ENCODE measurements at places on chromosomes 2 and 18. TPM values are rescaled to one million over a fixed set of nuclear protein-coding genes. Genes with fewer than 3 reads are reported as not detected.

- no peak for DNase-seq
Measured at GRCh38 chr2:84152462-84152861, 306.6 kb downstream of the SUCLG1 start.

DNA sequence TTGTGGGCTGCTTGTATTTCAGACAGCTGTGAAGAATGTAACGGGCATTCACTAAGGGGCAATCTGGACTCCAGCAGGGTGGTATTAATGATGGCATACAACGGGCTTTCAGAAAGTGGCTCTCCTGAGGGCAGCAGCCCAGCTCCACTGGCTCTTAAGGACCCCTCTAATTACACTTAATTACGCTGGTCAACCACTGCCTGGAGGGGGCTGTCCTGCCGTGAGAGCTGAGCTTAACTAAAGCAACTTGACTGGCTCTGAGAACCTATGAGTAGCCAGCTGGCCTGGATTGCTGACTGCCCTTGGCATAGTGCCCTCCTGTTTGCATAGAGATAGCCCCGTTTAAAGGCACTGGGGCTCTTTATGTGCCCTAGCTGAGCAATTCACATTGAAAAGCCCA is 3.8 kb downstream of the LIPG start:
- peak; percentile 46 for DNase-seq

DNA sequence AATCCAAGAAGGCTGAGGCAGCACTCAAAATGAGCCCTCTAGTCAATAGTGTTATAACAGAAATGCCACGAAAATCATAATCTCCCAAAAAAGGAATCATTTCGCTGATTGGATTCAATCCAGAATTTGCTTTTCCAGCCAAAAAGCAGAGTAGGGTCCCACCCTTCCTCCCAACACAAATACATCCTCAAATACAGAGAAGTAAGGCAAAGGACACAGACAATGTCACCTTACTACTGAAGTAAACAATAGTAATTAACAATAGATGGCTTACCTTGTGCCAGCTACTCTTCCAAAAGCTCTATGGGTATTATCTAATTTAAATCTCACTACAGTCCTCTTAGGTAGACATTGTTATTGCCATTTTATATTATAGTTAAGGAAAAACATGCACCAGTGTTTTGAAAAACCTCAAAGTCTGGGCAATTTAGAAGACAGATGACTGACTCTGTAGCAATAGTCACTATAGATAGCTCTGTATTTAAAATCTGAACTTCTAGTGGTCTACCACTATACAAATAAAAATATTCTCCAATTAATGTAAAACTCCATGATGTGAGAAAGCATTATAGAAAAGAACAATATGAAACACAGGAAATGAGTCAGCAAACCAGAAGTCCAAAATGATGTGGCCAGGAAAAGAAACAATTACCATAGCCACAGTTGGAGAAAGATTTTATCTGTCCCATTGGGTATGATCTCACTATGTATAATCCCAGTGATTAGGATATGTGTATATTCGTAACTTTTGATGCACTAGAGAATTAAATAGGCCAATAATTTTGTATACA is 305.0 kb upstream of the ERBB4 start:
- no peak for DNase-seq

DNA sequence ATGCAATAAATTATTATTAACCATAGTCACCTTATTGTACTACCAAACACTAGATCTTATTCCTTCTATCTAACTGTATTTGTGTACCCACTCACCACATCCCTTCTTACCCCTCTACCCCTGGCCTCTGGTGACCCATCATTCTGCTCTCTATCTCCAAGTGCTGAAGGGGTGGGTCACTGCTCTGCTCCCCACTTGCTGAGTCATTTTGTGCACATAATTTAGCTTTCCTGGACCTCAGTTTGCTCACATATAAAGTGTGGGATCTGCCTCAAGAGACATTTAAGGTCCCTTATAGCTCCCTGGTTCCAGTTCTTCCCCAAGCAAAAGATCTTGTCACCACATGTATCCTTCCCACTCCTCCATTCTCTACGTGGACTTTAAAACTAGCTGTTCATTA is 169.4 kb downstream of the ZNF385B start:
- DNase-seq, result no peak

DNA sequence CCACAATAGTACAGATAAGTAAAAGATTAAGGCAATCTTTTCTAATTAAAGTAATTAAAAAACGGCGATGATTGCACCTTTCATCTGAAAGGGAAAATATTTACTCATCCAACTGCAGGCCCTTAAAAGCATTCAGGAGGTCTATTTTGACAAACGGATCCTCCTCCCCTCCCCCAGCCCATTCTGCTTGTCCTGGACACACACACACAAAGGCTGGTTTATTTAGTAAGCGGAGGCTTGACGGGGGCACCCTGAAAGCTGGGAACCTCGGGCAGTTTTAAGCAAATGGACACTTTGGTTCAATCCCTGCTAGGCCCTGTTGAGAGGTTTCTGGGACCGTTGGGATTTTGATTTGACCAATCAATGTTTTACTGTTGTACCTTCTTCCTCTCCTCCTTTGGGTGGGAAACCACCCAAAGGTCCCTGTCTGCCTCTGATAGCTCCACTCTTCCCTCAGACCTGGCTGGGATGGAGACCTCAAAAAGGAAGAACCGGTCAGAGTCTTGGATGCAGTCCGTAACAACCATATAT is 135.8 kb upstream of the HAAO start:
- peak; percentile 49 for DNase-seq

ALPP gene
- not detected for total RNA-seq

DNA sequence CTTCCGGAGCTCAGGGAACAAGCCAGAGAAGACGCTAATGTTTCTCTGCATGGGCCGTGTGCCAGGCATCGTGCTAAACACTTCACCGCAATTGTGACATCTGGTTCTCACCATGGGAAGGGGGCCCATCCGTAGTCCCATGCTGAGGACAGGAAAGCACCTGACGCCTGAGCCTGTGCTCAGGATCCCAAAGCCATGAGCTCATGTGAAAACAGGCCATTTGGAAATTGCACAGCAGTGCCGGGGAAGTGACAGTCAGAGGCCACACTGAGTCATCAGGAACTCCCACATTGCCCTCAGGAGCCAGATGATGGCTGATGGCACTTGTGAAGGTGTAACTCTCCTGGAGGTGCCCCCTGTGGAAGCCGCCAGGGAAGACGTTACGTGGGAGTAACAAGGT is 141.0 kb downstream of the INHBB start:
- DNase-seq, result no peak

DNA sequence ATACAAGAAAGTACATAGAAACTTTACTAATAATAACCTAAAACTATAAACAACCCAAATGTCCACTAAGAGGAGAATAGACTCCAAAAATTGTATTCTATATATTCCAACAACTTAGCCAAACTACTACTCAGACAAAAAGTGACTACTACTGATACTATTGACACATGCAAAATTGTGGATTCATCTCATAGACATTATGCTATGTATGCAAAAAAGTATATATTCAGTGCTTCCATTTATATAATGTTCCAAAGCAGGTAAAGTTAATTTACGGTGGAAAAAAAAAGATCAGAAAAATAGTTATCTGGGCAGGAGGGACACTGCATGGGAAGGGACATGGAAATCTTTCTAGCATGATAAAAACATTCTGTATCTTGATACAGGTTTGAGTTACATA is 62.0 kb upstream of the SRD5A2 start:
- DNase-seq, result no peak

DNA sequence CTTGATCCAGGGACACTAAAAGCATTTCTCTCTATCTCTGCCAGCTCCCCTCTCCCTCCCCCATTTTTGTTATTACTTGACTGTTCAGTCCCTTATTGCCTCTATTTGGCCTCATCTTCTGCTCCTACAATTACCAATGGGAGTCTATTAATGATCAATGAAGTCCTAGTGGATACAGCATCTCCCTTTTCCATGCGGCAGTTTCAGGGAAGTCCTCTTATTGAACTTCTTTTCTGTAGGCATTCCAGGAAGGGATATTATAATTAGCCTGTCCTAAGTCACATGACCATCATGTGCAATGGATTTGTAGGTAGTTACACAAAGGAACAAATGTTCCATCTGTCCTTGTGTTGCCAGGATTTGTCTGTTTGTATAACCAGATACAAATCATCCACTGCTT is 495.1 kb upstream of the CNTNAP5 start:
- no peak for DNase-seq

METTL21A gene
- 11.9 TPM for total RNA-seq

SPOPL gene
- 14.8 TPM for total RNA-seq

DNA sequence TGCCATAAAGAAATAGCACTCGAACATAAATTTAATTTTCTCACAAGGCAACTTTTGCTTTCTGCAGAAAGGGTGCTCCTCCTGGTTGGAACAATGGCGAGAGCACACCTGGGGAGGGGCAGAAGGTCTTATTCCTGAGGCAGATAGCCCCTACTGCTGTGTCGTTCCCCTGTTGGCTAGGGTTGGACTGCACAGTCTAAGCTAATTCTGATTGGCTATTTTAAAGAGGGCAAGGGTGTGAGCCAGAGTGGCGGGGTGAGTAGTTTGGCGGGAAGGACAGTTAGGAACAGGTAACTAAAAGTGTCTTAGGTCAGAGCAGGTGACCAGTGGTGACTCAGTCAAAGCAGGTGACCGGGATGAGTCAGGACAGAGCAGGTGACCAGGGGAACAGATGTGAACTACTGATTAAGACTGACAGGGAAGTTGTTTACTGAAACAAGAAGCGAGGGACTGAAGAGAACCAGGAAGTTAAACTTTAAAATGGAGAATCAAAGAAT is 49.7 kb upstream of the AGAP1 start:
- no peak for DNase-seq

- DNase-seq, result no peak
Measured at GRCh38 chr2:9401646-9402371, 21.5 kb downstream of the ITGB1BP1 start.

ANKRD36 gene
- 9.7 TPM for total RNA-seq

DNA sequence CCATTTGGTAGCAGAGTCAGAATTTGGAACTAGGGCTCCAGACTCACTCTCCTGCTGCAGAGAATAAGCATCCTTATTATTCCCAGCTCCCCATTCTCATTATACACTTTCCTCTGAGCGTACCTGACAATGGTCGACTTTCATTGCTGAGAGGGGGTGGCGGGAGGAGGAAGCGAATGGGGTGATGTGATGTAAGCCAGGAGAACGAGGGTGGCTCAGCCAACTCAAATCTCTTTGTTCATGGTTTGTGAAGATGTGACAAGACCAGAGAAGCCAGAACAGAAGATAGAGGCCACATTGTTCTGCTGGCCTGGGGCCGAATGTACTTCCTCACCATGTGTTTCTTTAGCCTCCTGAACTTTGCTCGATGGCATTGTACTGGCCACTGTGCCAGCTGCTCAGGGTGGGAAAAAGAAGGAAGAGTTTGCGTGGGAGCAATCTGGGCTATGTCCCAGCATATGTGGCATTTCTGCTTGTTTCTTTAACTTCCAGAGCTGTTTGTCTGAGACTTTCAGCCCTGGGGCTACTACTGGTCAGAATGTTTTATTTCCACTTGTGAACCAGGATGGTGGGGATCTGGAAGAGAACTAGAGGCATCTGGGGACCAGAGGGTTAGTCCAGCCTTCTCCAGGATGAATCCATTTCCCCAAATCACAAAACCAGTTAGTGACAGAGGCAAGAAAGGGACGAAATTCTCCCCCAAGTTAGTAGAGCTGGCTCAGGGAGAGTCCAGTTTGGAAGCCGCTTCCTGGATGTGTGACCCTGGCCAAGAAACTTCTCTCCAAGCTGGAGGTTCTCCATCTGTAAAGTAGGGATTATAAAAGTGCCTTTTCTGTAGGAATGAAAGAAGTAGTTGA is 62.6 kb downstream of the MOGAT1 start:
- peak; percentile 46 for DNase-seq

PTPRM gene
- total RNA-seq, result 51.4 TPM

DNA sequence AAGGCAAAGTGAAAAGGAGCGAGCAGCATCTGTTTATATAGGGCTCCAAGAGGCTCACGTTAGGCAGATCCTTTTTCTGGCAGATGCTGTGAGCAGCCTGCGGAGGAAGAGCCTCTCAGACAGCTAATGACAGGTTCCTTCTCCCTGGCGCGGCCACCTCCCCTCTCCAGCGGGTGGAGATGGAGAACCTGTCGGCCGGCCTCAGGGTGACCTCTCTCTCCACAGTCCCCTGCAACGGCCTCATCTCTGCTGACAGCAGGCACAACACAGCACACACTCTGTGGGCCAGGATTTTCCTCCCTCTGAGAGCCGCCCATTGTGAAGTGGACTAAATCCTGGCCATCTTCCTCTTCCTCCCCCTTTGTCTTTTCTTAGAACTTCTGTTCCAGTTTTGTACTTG is 119.8 kb downstream of the PRKCE start:
- DNase-seq, result peak; percentile 74

DSG4 gene
- not detected for total RNA-seq

DNA sequence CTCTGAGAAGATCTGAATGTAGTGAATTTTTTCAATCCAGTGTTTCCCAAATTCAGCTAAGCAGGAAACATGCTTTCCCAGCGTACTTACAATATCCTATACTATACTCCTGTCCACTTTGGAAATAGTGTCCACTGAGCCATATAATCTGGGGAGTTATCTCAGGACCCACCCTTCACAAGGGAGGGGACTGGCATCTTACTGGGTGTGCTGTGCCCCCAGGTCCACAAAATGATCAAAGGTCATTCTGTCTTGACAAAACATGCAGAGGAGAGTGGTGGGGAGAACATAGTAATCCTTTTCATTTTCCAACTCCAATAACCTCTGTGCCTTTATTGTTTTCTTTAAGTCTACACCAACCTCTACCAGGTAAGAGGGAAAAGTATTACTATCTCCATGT is 79.8 kb upstream of the DAPL1 start:
- no peak for DNase-seq

GRCh38 chr2:160516547-160517365 is 23.1 kb upstream of the RBMS1 start:
- DNase-seq, result no peak

CDH20 gene
- 0.06 TPM for total RNA-seq

DNA sequence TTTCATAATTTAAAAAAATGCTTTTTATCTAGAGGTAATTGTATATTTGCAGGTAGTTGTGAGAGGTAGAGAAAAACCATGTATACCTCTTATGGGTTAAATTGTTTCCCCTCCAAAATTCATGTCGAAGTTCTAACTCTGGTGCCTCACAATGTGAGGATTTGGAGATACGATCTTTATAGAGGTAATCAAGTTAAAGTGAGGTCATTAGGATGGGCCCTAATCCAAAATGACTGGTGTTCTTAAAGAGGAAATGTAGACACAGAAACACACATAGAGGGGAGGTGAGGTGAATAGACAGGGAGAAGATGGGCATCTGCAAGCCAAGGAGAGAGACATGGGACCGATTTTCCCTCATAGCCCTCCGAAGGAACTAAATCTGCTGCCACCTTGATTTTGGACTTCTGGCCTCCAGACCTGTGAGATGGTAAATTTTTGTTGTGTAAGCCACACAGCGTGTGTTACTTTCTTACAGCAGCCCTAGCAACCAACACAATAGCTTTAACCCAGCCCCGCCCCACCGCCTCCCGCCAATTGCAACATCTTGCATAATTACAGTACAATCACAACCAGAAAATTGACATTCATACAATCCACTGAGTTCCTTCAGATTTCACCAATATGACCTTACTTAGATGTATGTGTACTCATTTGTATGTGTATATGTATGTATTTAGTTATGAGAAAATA is 208.9 kb downstream of the MIB1 start:
- no peak for DNase-seq
